ENCODE measurements at places on chromosomes 1 and 21.

DNA sequence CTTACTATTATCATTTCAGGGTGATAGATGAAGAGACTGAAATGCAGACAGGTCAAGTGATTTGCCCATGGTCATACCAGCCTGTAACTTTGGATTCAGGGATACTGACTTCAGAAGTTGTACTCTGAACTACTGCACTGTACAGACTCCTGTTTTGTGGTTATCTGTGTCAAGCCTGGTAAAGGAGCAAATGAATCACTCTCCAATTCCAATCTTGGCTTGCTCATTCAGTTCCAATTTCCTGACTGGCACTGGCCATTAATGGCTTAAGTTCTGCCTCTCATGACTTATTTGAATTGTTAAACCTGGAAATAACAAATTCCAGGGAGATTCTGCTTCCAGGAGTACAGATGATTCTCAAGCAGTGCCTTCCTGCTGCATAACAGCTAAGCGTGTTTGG, 45.4 kb upstream of the PLD5 start:
- no peak overlapping the region for H3K4me3 ChIP-seq
- no peaks in the 10 kb centered on the region for H3K36me3 ChIP-seq
- no peaks in the 10 kb centered on the region for H3K27me3 ChIP-seq
- H3K4me1 ChIP-seq = no peaks in the 10 kb centered on the region
- no peak for DNase-seq

DNA sequence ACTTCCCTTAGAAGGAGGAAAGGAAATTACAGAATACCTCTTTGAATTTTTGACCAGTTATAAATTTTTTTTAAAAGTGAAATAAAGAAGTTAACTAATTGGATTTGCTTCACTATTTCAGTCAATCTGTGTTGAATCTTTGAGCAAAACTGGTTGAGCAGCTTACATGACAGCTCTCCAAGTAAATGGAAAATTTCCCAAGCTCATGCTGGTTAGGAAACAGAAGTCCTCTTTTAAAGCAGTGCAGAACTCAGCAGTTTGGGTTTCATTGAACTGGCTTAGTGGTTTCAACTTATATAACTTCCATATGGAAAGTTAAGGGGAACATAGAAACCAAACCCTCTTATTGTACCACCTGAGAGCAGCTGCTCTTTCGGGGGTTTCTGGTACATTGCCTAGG, 250.5 kb downstream of the PDE4B start:
- no peak overlapping the region for H3K27ac ChIP-seq
- no peaks in the 10 kb centered on the region for H3K27me3 ChIP-seq
- no peak overlapping the region for H3K4me3 ChIP-seq
- no peak for DNase-seq
- H3K36me3 ChIP-seq = no peaks in the 10 kb centered on the region

DNA sequence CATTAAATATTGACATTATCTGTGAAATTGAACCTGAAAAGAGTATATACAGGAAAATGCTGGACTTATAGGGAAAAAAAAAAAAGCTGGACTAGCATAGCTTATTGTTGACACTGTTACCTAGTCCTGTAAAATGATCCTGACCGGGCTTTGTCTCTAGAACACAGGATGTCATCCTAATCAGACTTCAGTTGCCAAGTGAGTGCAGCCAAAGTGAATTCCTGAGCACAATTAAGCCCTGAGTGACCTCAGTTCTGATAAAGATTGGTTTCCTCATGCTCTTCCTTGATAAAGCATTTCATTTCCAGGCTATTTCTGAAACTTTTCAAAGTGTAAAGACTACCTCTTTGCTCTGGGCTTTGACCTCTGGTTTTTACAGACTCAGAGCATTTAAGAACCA, 19.8 kb downstream of the SELP start:
- H3K4me1 ChIP-seq = no peaks in the 10 kb centered on the region
- H3K36me3 ChIP-seq = no peaks in the 10 kb centered on the region
- H3K27me3 ChIP-seq = no peaks in the 10 kb centered on the region
- H3K27ac ChIP-seq = no peak overlapping the region

DNA sequence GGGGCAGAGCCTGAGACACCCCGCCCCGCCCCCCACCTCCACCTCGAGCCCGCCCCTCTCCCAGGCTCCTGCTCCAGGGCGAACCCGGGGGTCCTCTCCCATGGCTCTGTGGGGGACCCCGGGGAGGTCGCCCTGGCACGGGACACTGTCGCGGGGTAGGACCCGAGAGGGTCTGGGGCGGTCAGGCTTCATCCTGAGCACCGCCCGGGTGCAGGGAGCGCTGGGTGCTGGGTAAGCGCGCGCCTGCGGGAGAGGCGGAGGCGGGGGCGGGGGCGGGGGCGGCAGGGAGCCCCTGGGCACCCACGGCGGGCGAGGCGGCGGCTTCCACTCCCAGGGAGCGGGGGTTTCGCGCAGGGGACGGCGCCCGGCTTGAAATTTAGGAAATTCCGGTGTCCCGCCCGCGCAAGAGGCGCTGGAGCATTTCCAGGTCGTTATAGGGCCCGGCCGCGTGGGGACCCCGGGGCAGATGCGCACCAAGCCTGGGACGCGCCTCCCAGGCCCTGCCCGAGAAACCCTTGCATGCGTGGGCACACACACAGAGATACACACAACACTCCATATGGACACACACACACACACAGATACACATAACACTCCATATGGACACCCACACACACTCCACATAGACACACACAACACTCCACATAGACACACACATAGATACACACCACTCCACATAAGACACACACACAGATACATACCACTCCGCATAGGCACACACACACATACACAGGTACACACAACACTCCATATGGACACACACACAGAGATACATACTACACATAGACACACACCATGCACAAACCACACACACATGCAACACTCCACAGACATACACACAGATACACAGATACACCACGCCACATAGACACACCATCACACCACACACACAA, 48.7 kb upstream of the SLC19A1 start:
- DNase-seq = no peak
- no peaks in the 10 kb centered on the region for H3K36me3 ChIP-seq
- H3K27me3 ChIP-seq = no peaks in the 10 kb centered on the region
- no peak overlapping the region for H3K27ac ChIP-seq
- H3K4me1 ChIP-seq = no peaks in the 10 kb centered on the region

- H3K27ac ChIP-seq = no peak overlapping the region
- no peaks in the 10 kb centered on the region for H3K27me3 ChIP-seq
- DNase-seq = no peak
- H3K4me1 ChIP-seq = no peaks in the 10 kb centered on the region
- H3K36me3 ChIP-seq = no peaks in the 10 kb centered on the region
Measured at GRCh38 chr1:180917306-180918065, 4.8 kb downstream of the KIAA1614 start.

GRCh38 chr1:98675282-98675681, 13.8 kb downstream of the SNX7 start:
- H3K36me3 ChIP-seq = no peaks in the 10 kb centered on the region
- DNase-seq = no peak
- H3K4me3 ChIP-seq = no peak overlapping the region
- H3K4me1 ChIP-seq = no peaks in the 10 kb centered on the region
- H3K27ac ChIP-seq = no peak overlapping the region

DNA sequence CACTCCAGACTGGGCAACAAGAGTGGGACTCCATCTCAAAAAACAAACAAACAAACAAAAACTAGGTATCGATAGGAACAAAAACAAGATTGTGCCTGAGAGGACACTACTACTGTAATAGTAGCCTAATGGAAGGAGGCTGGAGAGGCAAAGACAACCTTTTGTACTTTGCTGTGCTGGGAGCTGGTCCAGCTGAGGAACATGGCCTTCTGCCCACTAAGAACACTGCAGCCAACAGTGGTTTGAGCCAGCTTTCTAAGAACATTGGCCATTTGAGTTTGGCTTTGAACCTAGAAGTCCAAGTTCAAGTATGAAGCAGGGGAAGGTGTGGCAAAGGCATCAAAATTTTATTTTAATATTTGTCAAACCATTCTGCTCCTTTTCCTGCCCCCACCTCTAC, 22.7 kb upstream of the RGS8 start:
- DNase-seq = peak; percentile 69
- no peaks in the 10 kb centered on the region for H3K27me3 ChIP-seq
- H3K36me3 ChIP-seq = no peaks in the 10 kb centered on the region
- no peak overlapping the region for H3K4me3 ChIP-seq
- H3K4me1 ChIP-seq = no peaks in the 10 kb centered on the region
- H3K27ac ChIP-seq = no peak overlapping the region

GRCh38 chr1:41765152-41765551, 153.6 kb downstream of the HIVEP3 start:
- no peaks in the 10 kb centered on the region for H3K4me1 ChIP-seq
- no peaks in the 10 kb centered on the region for H3K27me3 ChIP-seq
- no peaks in the 10 kb centered on the region for H3K36me3 ChIP-seq
- no peak for DNase-seq
- H3K4me3 ChIP-seq = no peak overlapping the region
- H3K27ac ChIP-seq = no peak overlapping the region

DNA sequence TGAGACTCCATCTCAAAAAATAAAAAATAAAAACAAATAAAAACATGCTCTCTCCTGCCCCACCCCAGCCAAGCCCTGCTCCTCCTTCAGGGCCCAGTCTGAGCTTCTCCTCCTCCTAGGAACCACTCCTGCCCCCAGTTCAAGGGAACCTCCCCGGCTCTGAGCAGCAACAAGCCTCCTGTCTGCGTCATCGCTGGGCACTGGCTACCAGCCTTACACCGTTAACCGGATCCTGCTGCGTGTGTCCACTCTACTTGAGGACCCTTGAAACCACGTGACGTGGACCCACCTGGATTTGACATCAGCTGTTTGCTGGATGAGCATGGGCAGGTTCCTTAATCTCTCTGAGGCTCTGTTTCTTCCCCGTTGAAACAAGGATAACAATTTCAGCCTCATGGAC, 1.6 kb upstream of the TAS1R2 start:
- H3K27ac ChIP-seq = no peak overlapping the region
- no peaks in the 10 kb centered on the region for H3K36me3 ChIP-seq
- no peaks in the 10 kb centered on the region for H3K4me1 ChIP-seq
- H3K27me3 ChIP-seq = no peaks in the 10 kb centered on the region

DNA sequence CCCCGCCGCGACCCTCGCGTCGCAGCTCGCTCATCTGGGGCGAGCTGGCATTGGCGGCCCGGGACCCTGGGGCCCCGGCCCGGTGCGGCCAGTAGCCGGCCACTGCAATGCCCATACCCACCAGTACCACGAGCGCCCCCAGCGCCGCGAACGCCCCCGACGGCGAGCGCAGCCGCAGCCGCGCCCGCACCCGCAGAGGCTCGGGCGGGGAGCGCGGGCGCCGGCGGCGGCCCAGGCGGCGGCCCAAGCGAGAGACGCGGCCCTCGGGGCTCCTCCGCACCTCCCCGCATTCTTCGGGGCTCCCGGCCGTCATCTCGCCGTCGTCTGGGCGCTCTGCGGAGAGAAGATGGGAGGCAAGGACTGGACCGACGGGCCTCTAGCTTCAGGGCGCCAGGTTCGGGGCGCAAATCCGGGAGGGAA, 2.2 kb downstream of the TMEM200B start:
- H3K36me3 ChIP-seq = no peaks in the 10 kb centered on the region
- no peaks in the 10 kb centered on the region for H3K27me3 ChIP-seq
- DNase-seq = no peak
- no peak overlapping the region for H3K27ac ChIP-seq

DNA sequence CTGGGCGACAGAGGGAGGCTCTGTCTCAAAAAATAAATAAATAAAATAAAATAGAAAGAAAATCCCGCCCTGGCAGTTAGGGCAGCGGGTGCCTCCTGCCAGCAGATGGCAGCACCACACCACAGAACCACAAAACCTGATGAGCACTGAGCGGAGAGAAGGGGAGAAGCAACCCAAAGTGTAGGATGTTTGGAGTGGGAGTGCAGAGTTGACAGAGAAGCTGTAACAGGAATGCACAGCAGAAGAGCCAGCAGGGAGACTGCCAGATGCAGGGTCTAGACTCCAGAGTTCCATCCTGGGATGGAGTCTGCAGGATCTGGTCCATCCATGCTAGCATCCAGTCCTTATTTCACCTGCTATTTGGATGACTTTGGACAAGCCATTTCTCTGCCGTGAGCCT, 29.7 kb upstream of the KIRREL1 start:
- no peak overlapping the region for H3K27ac ChIP-seq
- no peaks in the 10 kb centered on the region for H3K36me3 ChIP-seq
- H3K4me1 ChIP-seq = no peaks in the 10 kb centered on the region

DNA sequence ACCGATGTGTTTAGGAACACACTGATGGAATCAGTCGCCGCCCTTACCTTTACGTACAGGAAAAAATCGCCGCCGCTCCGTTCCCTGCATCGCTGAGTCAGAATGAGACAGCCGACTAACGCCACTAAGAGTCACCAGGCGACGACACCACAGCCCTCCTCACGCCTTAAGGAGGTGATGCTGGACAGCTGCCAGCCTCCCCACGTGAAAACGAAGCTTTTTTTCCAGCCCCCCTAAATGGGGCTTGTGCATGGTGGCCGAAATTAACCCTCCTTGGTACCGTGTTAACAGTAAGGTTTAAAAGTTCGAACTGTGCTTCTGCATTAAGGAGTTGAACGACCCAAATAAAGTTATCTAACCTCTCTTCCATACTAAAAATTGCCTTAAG, 511 bp downstream of the DNTTIP2 start:
- H3K36me3 ChIP-seq = peaks cover 14% of the 10 kb centered on the region
- no peaks in the 10 kb centered on the region for H3K4me1 ChIP-seq
- H3K27me3 ChIP-seq = no peaks in the 10 kb centered on the region
- H3K27ac ChIP-seq = peak overlapping the region; percentile 96
- peak overlapping the region; percentile 79 for H3K4me3 ChIP-seq
- DNase-seq = peak; percentile 64

DNA sequence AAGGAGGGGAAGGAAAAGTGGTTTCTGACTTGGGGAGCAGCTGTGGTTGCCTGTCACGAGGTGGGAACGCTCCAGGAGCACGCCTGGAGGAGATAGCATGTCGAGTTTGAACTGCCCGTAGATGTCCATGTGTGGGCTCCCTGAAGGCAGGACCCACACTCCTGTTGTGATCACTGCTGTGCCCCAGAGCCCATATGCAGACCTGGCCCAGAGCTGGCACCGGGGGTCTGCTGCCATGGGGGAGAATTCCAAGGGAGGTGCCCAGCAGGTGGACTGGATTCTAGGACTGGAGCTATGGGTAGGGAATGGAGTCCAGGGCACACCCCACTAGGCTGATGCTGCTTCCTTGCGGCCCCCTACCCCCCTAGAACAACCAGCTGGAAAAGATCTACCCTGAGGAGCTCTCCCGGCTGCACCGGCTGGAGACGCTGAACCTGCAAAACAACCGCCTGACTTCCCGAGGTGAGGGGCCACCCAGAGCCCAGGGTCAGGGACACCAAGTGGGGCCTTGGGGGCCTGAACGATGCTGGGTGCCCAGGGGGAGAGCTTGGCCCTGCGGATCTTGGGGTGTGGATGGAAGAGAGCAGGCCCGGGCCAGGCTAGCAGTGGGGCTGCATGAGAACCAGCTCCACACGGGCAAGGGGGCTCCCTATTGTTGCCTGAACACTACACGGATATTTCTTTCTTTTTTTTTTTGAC, 9.3 kb downstream of the PODN start:
- no peaks in the 10 kb centered on the region for H3K27me3 ChIP-seq
- no peaks in the 10 kb centered on the region for H3K4me1 ChIP-seq
- no peak overlapping the region for H3K27ac ChIP-seq
- H3K36me3 ChIP-seq = no peaks in the 10 kb centered on the region

Measured in right lobe of liver (tissue), 6 donors.